NCI-H748 treated with DMSO at 0.1 percent for 48 hours (cell line): ENCODE measurements at places on chromosomes 12 and 14.

- no peak for DNase-seq
Observed at GRCh38 chr14:75141967-75142366, 15.1 kb upstream of the NEK9 start.

GRCh38 chr14:30907659-30908057, 33.3 kb downstream of the COCH start:
- no peak for DNase-seq

- no peak for DNase-seq
Observed at GRCh38 chr14:81509838-81510452, 23.7 kb downstream of the SEL1L start.

GRCh38 chr12:132662901-132663755, 24.0 kb downstream of the POLE start:
- no peak for DNase-seq

- no peak for DNase-seq
Observed at GRCh38 chr14:25046301-25046943, 3.5 kb downstream of the STXBP6 start.
